ENCODE measurements at places on chromosomes 5 and 9.
A peak's percentile ranks its signal among the peaks of the same experiment; 100 is the strongest.

GRCh38 chr9:109560470-109561132, 62.5 kb upstream of the PTPN3 start:
- no peak for DNase-seq

GRCh38 chr5:42753099-42753498, 3.5 kb upstream of the CCDC152 start:
- DNase-seq = no peak

- no peak for DNase-seq
Observed at GRCh38 chr5:76283670-76284069, 119.4 kb upstream of the IQGAP2 start.

DNA sequence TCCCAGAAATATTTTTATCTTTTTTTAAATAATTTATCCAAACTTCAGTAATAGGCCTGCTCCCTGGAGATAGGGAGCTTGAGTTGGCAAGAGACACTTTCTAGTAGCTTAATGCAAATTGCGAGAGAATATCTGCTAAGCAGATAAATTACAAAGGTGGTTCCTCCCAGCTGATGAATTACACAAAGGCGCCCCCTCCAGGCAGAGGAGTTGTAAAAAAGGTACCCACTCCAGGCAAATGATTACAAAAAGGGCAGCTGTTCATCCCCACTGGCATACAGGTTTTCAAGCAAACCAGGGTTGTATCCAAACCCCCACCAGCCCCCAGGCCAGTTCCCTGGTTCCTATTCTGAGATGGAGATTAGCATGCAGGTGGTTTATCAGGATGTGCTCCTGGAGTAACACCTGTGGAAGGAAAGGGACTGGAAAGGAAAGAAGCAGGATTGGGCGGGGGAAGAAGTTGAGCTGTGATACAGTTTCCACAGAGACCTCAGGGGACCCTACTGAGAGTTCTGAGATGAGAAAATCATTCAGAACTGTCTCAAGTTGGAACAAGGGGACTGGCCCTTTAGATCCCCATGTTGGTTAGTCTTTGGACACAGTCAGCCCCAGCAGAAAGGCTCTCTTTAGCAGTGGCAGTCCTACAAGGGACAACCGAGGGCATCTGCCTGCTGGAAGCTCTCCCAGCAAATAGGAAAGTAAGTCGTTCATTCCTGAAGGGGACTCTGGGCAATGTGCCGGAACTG, 25.5 kb downstream of the ESM1 start:
- no peak for DNase-seq

DNA sequence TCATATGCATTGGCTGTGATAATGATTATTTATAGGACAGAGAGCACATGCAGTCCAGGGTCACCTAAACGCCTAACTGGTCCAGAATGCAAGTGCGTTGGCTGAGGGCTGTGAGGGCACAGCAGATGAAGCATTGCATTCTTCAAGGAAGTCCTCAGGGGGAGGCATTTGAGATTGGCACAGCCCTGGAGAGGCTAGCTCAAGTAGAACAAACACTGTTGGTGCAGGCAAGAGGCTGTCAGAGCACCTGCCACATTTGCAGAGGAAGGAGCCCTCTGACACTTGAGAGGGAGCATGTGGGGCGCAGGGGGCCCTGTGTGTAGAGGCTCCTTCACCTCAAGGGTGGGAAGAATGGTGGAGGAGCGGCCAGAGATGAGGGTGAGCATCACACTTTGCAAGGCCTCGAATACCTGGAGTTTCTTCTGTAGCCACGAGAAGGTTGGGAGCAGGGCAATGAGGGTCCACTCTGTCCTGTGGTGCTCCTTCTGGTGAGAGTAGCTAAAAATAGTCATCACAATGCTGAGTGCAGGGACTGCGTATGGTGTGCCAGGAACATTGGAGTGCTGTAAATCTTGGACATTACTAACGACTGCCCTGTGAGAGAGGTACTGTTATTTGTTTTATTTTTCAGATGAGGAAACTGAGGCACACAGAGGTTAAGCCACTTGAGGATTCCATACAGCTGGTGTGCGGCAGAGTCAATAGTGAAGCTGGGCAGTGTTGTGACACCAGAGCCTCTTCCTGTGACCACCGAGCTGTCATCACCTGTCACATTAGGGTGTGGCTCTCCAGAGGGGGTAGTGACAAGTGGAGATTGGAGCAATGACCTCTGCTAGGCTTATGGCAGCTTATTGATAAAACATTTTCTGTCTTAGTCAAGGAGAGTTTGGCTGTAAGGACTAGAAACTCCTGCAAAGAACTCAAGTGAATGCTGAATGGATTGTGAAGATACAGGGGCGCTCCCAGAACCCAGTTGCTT, 100.2 kb downstream of the PIP5K1B start:
- no peak for DNase-seq

- DNase-seq = peak; percentile 53
Observed at GRCh38 chr9:110049699-110050450, 158.1 kb downstream of the C9orf152 start.

DNA sequence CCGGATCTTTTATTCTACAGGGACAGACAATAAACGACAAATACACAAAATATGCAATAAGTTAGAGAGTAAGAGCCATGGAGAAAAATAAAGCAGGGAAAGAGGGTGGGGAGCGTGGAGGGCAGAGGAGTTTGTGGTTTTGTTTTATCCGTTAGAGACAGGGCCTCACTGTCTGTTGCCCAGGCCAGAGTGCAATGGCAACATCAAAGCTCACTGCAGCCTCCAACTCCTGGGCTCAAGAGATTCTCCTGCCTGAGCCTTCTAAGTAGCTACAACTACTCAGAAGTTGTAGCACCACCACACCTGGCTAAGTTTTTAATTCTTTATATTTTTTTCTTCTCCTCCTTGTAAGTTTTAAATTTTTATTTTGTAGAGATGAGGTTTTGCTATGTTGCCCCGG, 54.5 kb upstream of the CTNNA1 start:
- DNase-seq = no peak

DNA sequence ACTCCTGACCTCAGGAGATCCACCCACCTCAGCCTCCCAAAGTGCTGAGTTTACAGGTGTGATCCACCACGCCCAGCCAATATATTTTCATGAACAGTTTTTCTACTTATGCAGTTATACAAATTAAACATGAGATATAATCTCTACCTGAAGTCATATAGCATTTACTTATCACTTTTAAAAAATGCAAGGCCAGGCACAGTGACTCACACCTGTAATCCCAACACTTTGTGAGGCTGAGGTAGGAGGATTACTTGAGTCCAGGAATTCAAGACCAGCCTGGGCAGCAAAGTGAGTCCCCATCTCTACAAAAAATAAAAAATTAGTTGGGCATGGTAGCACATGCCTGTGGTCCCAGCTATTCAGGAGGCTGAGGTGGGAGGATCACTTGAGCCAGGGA, 164.7 kb upstream of the LHFPL2 start:
- no peak for DNase-seq

GRCh38 chr9:93869863-93870262, 85.3 kb downstream of the BARX1 start:
- no peak for DNase-seq

- no peak for DNase-seq
Observed at GRCh38 chr9:134230942-134231325, 66.6 kb upstream of the RNU6ATAC start.

DNA sequence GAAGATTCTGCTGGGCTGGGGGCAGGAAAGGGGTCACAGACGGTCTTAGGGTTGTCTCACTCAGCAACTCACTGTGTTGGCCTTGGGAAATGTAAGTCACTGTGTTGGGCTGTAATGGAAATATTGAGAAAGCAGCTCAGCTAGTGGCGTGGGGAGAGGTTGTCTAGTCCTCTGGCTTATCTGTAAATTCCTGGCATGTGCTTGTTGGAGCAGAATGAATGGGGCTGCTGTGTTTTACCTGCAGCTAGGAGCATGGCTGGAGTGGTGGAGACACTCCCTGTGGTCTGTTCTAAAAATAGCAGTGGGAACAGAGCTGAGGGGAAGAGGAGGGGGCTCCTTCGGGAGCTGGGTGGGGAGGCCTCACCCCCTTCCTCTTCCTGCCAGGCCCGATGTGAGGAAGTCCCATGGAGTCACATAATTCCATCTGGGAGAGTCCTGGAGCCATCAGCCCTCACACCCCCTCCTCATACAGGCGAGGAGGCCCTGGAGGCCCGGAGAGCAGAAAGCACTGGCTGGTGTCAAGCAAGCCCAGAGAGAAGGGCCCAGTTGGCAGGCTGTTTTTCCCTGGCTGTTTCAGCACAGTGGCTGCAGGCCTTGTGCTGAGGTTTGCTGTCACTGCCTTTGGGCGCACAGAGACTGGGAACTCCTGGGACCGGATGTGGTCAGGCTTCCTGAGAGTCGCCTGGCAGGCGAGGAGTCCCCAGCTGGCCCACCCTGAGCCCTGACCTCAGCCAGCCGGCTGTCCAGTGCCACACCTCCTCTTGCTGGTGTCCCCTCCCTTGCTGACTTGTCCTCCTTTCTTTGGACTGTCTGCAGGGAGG, 84.9 kb downstream of the RGS3 start:
- DNase-seq = peak; percentile 86

- no peak for DNase-seq
Observed at GRCh38 chr5:167286891-167287290, 1004.6 kb upstream of the WWC1 start.

DNA sequence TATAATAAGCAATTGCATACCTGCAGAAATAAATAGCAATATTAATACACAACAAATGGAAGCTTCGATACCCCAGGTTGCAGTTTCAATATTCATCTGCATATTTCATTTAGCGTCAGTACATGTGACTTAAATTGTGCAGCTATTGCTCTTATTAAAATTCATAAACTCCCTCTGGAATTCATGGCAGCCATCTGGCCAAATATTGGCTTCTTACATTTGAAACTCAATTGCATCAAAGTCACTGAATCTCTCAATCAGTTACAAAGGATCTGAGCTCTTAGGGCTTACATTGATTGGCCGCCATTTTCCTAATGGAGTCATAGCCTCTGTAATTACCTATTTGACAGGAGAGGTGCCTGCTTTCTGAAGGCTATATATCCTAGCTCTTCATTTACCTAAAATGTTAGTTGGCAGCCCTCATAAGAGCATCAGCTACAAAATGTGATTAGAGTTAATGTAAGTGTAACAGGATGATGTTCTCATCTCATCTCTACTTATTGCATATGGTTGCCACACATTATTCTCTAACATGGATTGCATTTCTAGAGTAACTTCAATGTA, 453.5 kb downstream of the CAAP1 start:
- DNase-seq = no peak

GRCh38 chr5:40826489-40827187, 8.4 kb downstream of the RPL37 start:
- no peak for DNase-seq

DNA sequence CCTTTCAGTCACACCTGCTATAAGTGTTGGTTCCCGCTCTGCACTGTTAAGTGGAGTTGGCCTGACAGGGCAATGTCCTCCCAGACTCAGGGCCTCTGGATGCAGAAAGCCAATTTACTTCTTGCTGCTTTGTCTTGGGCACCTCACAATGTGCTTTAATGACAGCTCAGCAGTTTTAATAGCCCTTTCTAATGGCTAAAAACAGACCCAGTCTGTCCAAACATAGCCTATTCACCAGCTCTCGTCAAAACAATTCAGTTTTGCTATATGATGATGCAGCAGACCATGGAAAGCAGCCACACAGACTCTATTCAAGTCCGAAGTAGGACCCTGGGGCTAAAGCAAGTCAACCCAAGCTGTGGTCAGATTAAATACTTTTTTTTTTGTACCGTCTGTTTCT, 529.1 kb upstream of the SEMA6A start:
- no peak for DNase-seq

- peak; percentile 91 for DNase-seq
Observed at GRCh38 chr5:175246242-175246888, 197.6 kb downstream of the DRD1 start.

GRCh38 chr9:106890608-106891007, 27.6 kb downstream of the ZNF462 start:
- DNase-seq = no peak

DNA sequence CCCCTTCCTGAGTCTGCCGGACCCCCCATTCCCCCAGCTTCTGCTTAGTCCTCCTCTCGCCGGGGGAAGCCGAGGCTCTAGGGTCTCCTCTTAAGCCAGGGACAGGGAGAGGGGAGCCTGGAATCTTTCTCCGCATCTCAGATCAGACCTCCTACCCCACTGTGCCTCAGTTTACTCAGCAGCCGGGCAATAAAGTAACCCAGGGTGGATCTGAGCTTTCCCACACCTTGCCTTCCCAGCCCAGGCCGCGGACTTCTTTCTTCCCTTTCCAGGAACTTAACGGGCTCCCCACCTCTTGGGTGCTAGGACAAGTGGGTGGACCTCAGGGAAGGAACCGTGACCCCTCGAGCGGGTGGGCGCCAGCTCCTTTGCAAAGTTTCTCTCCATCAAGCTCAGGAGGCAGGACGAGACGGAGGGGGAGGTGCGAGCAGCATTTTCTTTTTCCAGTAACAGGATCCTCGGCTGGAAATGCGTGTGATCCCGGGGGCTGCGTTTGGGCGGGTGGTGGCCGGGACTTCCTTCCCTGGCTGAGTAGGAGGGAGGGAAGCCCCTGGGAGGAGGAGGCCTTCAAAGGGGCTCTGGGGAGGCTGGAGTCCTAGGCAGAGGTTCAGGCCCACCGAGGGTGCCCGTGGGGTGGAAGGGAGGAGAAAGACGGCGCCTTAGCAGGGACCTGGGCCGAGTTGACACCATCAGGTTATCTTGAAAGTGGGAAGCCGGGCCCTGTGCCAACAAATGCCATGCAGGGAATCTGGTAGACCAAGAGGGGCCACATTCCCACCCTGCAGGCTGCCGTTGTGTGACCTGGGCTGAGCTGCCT, 795 bp downstream of the DAB2IP start:
- no peak for DNase-seq

DNA sequence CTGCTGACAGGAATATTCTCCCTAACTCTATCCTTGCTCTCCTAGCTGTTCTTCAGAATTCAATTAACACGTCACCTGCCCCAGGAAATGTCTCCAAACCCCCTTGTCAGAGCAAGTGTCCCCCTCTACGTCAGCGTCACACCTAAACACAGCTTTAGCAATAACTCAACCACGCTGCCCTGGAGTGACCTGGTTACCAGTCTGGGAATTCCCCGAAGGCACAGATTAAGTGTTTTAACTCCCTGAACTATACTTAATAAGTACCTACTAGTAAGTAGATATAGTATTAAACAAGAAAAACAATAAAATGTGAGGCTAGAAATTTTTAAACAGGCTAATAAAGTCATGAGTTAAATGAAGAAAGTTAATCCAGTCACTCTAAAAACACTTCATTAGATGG, 78.4 kb downstream of the FANCC start:
- no peak for DNase-seq

GRCh38 chr5:114449860-114450421, 88.1 kb downstream of the KCNN2 start:
- peak; percentile 65 for DNase-seq

DNA sequence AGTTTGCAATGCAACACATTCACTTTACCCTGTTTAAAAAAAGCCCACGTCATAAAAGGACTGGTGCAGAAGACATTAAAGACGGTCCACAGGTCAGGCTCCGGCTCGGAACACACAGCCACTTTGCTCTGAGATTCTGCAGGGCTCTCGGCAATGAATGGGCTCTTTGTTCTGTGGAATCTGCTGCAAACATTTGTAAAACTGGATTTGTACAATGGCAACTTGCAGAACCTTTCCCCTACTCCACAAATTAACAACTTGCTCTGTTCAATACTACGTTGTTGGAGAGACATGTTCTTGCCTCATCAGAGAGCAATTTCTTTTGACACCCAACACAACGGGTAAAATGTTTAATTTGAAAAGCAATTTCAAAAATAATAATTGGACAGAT, 13.0 kb upstream of the NR5A1 start:
- no peak for DNase-seq

GRCh38 chr9:137218754-137219271, 3.2 kb downstream of the RNF208 start:
- DNase-seq = no peak

- DNase-seq = no peak
Observed at GRCh38 chr5:142958944-142959682, 188.9 kb downstream of the ARHGAP26 start.

Data from aorta (tissue), 5 donors.